Activated CD4-positive, alpha-beta T cell treated with anti-CD3 and anti-CD28 coated beads, Interleukin-2, amount 10 ng/mL, durations not matched to agents 7 days and 5 days (primary cell): ENCODE measurements at places on chromosomes 1 and 21. TPM values are rescaled to one million over a fixed set of nuclear protein-coding genes. Genes with fewer than 3 reads are reported as not detected.
A peak's percentile ranks its signal among the peaks of the same experiment; 100 is the strongest.

DNA sequence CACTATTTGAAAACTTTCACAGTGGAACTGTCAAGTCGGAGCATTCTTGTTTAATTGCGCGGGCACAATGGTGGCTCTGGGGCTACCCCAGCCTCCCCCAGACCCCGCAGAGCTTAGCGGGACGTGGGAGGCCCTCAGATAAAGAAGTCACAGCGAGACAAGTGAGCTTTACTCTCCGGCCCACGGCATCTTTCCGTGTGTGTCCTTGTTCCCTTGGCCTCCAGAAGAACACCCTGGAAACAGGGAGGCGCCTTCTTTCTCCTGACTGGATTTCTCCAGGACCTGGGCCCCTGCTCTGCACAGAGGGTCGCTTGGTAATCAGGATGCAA, 382.8 kb downstream of the RRAGC start:
- H3K27me3 ChIP-seq, result peaks cover 66% of the 10 kb centered on the region
- peaks cover 12% of the 10 kb centered on the region for H3K4me1 ChIP-seq
- H3K27ac ChIP-seq, result no peak overlapping the region
- peaks cover 1% of the 10 kb centered on the region for H3K36me3 ChIP-seq
- no peak for DNase-seq
- no peak overlapping the region for H3K4me3 ChIP-seq

- peak overlapping the region; percentile 91 for H3K4me3 ChIP-seq
- H3K36me3 ChIP-seq, result peaks cover 30% of the 10 kb centered on the region
- peak overlapping the region; percentile 54 for H3K27ac ChIP-seq
- no peaks in the 10 kb centered on the region for H3K27me3 ChIP-seq
- no peak for DNase-seq
- H3K4me1 ChIP-seq, result peaks cover 35% of the 10 kb centered on the region
Observed at GRCh38 chr1:15974855-15975254, 1.0 kb downstream of the ZBTB17 start.

- no peak overlapping the region for H3K27ac ChIP-seq
- H3K4me1 ChIP-seq, result no peaks in the 10 kb centered on the region
- DNase-seq, result no peak
- no peaks in the 10 kb centered on the region for H3K36me3 ChIP-seq
- H3K4me3 ChIP-seq, result no peak overlapping the region
Observed at GRCh38 chr1:56462209-56462608, 117.2 kb downstream of the PLPP3 start.

DNA sequence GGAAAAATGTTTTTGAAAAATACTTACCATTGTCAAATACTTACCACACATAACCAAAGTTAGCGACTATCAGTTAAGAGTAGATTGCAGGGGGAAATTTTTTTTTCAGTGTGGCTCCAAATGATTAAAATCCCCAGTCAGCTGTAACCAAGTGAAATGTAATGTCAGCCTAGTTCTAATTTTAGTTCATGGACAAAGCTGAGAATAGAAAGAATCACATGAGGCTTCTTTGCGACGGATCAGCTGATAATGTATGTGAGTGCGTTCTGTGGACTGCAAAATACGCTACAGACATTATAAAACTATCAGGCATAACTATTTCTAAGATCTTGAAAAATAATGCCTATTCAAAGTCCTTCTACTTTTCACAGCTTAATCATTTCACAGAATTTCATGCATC, at the start of gene LRRC39:
Gene LRRC39 (minus strand): TSS at position 166 of the 400 bp plus-strand sequence. CDS start 9,740 bp downstream, outside the sequence.
- DNase-seq, result no peak
- no peak within 1 kb of the TSS for H3K4me3 ChIP-seq
- no peaks in the 10 kb centered on the region for H3K36me3 ChIP-seq
- no peaks in the 10 kb centered on the region for H3K4me1 ChIP-seq
- no peak within 1 kb of the TSS for H3K27ac ChIP-seq
- H3K27me3 ChIP-seq, result peaks cover 5% of the 10 kb centered on the region

DNA sequence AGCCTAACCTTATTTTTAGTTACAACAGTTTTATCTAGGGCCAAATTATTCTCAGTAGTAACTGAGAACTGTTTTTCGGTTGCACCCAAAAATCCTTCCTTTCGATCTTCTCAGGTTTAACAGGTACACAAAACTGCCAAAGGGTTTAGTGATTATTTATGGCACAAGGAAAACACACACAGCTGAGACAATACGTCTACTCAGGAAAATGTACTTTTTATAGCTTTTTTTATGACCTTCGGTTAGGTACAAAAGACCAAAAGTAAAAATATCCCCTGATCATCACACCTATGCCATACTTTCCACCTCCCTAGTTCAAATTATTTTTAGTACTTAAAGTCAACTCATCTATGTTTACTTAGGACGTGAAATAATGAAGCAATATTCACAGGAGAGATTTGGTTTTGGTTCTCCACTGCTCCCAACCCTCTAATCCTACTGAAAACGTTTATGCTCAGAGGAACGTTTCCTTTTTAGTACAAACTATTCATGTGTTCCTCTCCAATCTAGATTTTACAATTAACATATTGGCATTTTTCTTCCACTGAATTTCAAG, 48.7 kb downstream of the TTLL7 start:
- H3K4me1 ChIP-seq, result no peaks in the 10 kb centered on the region
- no peaks in the 10 kb centered on the region for H3K36me3 ChIP-seq
- no peak overlapping the region for H3K27ac ChIP-seq
- DNase-seq, result no peak
- peaks cover 7% of the 10 kb centered on the region for H3K27me3 ChIP-seq

DNA sequence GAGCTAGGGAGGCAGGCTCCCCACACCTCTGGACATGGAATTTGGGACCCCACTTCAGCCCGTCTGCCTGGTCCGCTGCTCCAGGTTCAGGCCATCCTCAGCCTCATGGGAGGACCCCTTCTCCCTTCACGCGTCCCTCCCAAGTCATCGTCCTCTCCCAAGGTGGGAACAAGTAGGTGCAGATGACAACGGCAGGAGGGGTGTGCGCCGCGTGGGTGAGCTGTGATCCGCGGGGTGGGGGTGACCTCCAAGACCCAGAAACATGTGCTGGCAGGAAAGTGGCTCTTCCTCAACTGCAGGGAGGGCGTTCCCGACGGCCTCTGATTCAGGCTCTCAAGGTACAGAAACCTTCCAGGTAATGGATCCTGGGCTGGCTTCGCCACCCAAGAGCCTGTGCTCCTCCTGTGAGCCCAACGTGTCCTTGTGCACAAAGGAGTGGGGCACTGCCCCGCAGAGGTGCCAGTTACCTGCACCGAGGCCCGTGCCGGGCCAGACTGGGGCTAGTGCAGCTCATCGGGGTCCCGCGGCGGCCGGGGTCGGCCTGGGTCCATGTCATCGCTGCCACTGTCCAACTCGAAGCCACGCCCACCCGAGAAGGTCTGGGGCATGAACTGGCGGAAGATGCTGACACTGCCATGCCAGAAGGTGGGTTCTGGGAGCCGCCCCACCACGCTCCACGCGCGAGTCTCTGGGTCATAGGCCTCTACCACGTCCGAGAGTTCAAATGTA, 9.6 kb downstream of the KLHL21 start:
- no peak for DNase-seq
- peaks cover 32% of the 10 kb centered on the region for H3K36me3 ChIP-seq
- no peaks in the 10 kb centered on the region for H3K27me3 ChIP-seq

The CR1L gene
- not detected for total RNA-seq
